ENCODE measurements at places on chromosomes 13 and 19. TPM values are rescaled to one million over a fixed set of nuclear protein-coding genes. Genes with fewer than 3 reads are reported as not detected.

NKG7 gene
- not detected for polyA plus RNA-seq

SHISA7 gene
- polyA plus RNA-seq = not detected

ZNF497 gene
- 0.09 TPM for polyA plus RNA-seq

ZNF420 gene
- 37.0 TPM for polyA plus RNA-seq

CEACAM3 gene
- not detected for polyA plus RNA-seq

PRRG2 gene
- 0.17 TPM for polyA plus RNA-seq

CYP2B6 gene
- polyA plus RNA-seq = not detected

IL4I1 gene
- polyA plus RNA-seq = not detected

SPIB gene
- not detected for polyA plus RNA-seq

RNF113B gene
- 0.69 TPM for polyA plus RNA-seq

TSHZ3 gene
- 2.0 TPM for polyA plus RNA-seq

ATP8A2 gene
- polyA plus RNA-seq = 25.3 TPM

RELB gene
- 1.6 TPM for polyA plus RNA-seq

KLK12 gene
- polyA plus RNA-seq = not detected

ERICH6B gene
- polyA plus RNA-seq = not detected

TNFSF13B gene
- polyA plus RNA-seq = 3.5 TPM

ANO8 gene
- polyA plus RNA-seq = 1.2 TPM

RRAS gene
- polyA plus RNA-seq = 2.0 TPM

CCDC97 gene
- 1.5 TPM for polyA plus RNA-seq

FUZ gene
- polyA plus RNA-seq = 6.8 TPM

LRRC25 gene
- polyA plus RNA-seq = not detected

APLP1 gene
- polyA plus RNA-seq = 223 TPM

GRIN3B gene
- not detected for polyA plus RNA-seq

KEAP1 gene
- 11.3 TPM for polyA plus RNA-seq

OVOL3 gene
- not detected for polyA plus RNA-seq

PRTN3 gene
- not detected for polyA plus RNA-seq

TPRX2 gene
- not detected for polyA plus RNA-seq
